ENCODE measurements at places on chromosomes 6 and 20. TPM values are rescaled to one million over a fixed set of nuclear protein-coding genes. Genes with fewer than 3 reads are reported as not detected.

The C6orf141 gene
- 0.48 TPM for total RNA-seq

The KCNG1 gene
- total RNA-seq, result 0.13 TPM

The KCNK5 gene
- 9.2 TPM for total RNA-seq

The MYBL2 gene
- total RNA-seq, result 76.6 TPM

The LSM2 gene
- 100 TPM for total RNA-seq

The OGFRL1 gene
- total RNA-seq, result 11.7 TPM

The LZTS3 gene
- total RNA-seq, result 0.90 TPM

The ALDH8A1 gene
- total RNA-seq, result 1.2 TPM

The PGC gene
- not detected for total RNA-seq

The HLA-DQB1 gene
- 74.4 TPM for total RNA-seq

The HNF4A gene
- total RNA-seq, result not detected

The AIG1 gene
- 9.9 TPM for total RNA-seq

The BMP5 gene
- not detected for total RNA-seq

The RGS17 gene
- total RNA-seq, result not detected

The RNF39 gene
- not detected for total RNA-seq

The MCCD1 gene
- not detected for total RNA-seq

The STX11 gene
- total RNA-seq, result 25.0 TPM

The CCN2 gene
- total RNA-seq, result not detected

The ZBP1 gene
- total RNA-seq, result 51.9 TPM

The HLA-DRA gene
- total RNA-seq, result 204 TPM

The TP53TG5 gene
- not detected for total RNA-seq
